H9 (cell line): ENCODE measurements at places on chromosomes 7 and 10.

DNA sequence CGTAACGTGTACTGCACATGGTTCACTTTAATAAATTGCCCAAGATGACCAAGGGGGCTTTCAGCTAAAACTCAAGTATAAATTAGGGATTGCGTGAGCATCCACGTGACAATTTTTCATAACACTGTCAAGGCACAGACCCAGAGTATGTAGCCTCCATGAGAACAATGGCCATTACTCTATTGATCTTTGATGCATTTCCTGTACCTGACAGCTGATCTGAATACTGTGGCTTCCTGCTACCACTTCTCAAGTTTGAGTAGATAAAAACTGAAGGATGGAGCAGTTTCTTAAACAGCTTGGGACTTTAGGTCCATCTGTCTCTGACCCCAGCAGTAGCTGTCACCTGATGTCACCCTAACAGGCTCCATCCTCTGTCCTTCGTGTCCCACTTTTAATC lies 98.9 kb downstream of the ABCC2 start:
- DNase-seq = no peak

DNA sequence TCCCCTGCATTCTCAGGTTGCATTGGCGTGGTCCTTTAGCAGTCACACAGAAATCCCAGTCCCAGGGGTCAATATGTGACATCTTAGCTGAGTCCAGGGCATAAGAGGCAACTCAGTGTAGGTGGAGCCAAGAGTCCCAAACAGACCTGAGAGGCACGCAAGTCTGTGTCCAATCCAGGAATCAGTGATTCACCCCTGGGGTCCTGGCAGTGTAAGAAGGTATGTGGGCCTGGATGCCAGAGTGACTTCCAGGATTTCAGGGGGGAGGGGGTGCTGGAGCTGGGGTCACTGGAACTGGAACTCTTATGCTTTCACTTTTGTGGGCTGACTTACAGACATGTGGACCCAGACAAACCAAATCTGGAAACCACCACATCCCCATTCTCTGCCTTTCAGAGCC lies 26.8 kb downstream of the FRMPD2 start:
- peak; percentile 28 for DNase-seq

DNA sequence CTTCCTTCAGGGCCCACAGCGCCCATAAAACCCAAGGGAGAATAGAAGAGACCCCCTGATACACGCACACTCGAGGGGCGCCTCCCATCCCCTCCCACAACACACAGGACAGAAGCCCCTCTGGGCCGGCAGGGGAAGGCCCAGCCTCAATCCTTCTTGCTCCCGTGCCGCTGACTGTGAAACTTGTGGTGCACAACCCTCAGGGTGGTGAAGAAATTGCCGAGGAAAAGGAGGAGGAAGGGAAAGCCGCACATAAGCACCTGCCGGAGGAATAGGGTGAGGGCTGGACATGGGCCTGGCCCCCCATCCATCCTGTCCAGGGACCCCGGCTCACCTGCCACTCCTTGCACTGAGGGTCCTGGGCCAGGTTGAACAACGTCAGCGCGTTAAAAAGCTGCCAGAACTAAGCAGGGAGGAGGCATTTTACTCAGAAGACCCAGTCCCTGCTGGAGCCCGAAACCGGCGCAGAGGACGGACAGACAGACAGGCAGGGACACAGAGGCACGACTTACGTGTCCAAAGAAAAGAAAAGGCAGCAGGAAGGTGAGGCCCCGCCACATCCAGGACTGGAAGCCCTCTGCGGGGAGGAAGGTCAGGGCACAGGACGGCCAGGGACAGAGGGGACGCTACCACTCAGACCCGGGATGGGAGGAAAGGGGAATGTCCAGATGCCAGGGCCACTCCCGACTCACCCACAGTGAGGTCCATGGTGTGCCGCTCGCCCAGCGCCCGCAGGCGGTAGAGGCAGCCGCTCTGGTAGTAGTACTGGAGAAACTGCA lies 7.2 kb downstream of the TMEM120A start:
- no peak for DNase-seq

GRCh38 chr10:77844177-77844576 lies 82.4 kb downstream of the DLG5 start:
- DNase-seq = no peak

DNA sequence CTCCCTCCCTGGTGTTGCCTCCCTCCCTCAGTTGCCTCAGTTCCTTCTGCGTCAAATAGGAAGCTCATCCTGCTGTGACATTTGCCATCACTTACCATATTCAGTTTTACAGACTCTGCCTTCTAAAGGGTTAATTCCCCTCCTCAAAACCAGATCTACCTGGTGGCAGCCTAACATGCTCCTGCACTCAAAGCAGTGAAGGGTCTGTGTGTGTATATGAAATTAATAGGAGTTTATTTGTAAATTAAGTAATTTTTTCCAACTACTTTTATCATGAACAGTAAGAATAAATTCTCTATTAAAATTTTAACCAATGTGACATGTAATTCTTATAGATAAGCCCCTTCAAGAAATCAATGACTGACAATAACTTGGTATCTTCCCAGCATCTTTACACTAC lies 158.6 kb upstream of the INSYN2A start:
- no peak for DNase-seq

- no peak for DNase-seq
Observed at GRCh38 chr10:12628964-12629766, 279.8 kb downstream of the CAMK1D start.

GRCh38 chr10:30238836-30239235 lies 110.2 kb downstream of the MTPAP start:
- no peak for DNase-seq

DNA sequence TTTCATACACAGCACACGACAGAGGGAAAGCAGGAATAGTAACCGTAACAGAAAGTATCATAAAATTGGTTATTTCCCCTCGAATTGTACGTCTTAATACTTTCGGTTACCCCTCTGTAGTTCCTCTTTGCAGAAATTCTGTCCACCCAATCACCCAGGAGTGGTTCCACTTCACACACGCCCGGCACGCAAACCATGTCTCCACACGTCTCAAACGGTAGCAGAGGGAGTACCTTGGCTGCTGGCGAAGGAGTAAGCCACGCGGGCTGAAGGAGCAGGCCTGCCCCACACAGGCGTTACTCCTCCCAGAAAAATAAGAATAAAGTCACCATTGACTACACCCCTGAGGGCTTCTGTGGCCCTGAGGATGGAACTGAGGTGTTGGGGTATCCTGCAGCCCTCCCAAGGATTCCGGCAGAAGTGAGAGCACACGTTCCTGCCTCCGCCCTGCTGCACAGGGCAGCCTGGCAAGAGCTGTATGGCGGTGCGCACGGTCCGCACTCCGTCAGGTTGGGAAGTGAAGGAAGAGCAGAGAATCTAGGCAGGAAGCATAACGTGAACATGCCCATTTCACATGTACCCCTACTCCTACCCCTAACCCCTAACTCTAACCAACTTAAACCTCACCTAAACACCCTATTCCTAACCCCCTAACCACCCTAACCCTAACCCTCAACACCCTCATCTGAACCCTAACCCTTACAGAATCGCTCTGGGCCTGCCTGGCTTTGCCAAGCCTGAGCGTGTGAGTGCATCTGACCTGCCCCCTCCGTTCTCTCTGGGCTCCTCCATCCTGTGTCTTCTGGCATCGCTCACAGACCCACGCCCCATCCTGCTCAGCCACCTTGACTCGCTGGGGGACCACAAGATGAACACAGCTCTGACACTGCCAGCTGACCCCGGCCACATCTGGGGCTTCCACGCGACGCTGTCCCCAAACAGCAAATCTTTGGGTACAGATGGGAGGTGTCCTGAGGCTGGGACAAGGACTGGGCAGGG lies 18.2 kb downstream of the GPR146 start:
- no peak for DNase-seq

- DNase-seq = no peak
Observed at GRCh38 chr7:141133646-141134045, 59.8 kb downstream of the TMEM178B start.

GRCh38 chr10:112535531-112535951 lies 88.5 kb downstream of the VTI1A start:
- no peak for DNase-seq

DNA sequence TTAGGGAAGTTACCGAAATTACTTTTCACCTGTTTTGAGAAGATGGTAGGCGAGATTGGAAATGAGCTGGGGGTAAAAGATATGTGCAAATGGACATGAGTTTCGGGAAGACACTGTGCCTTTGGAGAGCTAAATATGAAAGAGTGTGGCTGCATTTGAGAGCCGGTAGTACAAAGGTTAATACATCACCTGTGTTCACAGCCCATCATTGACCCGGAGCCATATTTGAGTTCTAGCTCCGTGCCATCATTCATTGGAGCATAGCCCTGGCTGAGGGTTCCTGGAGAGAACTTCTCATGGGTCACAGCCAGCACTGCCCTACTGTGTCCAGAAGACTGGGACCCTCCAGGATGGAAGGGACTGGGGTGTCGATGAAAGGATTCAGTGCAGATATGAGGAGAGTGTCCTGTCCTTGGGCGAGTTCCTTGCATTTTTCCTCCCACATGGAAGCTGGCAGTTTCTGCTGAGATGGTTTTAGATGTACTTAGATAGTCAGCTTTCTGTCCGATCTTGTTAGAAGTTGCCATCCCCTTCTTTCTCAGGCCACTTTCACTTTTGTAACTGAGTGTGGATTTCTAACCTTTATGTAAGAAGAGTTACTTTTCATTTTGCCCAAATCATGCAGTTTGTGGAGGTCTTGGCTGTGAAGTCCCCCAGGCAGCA lies 138.8 kb downstream of the JCAD start:
- DNase-seq = no peak

DNA sequence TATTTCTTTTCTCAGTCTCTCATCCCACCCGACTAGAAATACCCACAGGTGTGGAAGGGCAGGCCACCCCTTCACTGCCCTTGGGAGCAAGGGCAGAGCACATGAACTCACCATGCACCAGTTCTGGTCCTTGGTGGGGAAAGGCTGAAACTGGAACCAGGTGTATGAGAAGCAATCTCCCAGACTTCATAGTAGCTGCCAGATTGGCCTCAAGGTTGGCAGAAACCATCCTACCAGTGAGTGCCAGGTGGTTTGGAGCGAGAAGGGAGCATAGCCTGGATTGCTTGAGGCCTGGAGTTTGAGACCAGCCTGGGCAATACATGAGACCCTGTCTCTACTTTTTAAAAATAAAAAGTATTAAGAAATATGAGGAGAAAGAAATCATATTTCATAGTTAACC lies 138.8 kb downstream of the LYZL1 start:
- DNase-seq = no peak

DNA sequence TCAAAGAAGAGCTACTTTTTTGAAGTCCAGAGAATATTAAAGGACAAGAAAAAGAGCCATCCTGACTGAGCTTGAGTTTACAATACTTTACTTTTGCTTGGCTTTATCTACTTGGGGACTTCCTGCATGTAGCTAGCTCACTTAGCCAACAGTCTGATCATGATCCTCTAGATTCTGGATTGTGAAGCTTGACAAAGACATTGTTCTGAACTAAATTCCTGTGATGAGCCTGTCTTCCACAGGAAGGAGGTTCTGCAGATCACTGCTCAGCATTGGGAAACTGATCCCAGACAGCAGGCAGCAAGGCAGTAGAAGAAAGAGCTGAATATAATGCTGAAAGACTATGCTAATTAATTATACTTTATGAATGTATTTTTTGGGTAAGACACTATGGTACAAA lies 296.4 kb downstream of the DGKB start:
- no peak for DNase-seq

DNA sequence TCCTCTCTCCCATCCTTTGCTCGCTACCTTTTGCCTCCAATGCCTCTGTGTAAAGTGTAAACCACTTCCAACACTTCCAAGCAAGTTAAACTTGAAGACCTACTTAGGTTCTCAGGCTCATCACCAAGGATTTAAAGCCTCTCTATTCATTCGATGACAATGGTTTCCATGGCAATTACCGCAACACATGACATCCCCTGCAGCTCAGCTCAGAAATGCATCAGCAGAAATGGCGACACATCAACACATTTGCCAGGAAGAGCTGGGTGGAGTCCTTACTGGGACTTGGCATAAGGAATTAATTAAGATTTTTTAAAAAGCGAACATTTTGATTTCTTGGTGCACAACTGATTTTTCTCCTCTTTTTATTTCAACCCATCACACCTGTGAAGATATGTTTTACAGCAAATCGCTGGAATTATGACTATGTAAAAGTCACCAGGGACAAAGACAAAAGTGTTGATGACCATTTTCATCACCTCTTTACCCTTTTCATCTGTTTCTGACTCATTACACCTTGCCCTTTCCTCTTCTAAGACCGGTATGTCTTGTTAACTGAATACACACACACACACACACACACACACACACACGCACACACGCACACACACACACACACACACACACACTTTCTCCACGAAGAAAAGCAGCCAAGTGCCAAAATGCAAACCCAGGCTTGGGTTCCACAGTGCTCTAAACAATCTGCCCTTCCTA lies 453.4 kb upstream of the CELF2 start:
- DNase-seq = no peak

- no peak for DNase-seq
Observed at GRCh38 chr10:86888585-86889381, 68.6 kb downstream of the MMRN2 start.

GRCh38 chr10:88004451-88004850 lies 141.0 kb downstream of the PTEN start:
- DNase-seq = no peak

- DNase-seq = peak; percentile 44
Observed at GRCh38 chr10:27743877-27744801, 1.5 kb downstream of the MKX start.
